ENCODE measurements at places on chromosomes 3 and 15.
A peak's percentile ranks its signal among the peaks of the same experiment; 100 is the strongest.

- no peak for DNase-seq
Observed at GRCh38 chr3:53749448-53749847, 96.8 kb downstream of the CHDH start.

DNA sequence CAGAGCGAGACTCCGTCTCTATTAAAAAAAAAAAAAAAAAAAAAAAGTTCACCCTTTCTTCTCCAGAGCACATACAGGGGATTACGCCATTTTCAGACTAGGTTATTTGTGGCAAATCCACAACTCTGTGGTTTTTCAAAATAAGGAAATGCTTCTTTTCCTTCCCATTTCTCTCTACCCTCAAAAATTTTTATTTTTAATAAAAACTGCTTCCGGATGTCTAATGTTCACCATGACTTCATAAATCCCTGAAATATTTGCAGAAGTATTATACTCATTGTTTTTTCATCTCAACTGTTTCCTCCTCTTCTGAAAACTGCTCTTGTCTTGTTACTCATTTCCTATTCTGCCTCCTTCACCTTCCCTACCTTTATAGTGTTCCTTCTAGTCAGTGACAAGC is 45.0 kb upstream of the SLC12A8 start:
- no peak for DNase-seq

GRCh38 chr3:158775426-158776410 is 26.1 kb upstream of the MFSD1 start:
- DNase-seq = no peak

DNA sequence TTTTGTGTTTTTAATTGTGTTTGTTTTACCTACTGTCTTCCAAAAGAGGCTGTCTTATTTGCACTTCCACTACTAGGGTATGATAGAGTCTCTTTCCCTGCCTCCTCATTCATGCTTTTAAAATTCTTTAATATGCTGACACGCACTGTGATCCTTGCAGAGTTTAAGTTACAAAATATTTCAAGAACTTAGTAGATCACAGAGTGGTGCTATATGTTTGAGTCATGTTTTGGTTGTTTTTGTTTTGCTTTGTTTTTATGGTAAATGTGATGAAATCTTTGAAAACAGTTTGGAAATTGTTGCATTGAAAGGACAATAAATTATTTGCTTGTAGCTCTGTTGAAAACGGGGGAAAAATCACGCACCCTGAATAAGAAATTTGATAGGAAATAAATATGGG is 5.9 kb upstream of the ABHD10 start:
- no peak for DNase-seq

DNA sequence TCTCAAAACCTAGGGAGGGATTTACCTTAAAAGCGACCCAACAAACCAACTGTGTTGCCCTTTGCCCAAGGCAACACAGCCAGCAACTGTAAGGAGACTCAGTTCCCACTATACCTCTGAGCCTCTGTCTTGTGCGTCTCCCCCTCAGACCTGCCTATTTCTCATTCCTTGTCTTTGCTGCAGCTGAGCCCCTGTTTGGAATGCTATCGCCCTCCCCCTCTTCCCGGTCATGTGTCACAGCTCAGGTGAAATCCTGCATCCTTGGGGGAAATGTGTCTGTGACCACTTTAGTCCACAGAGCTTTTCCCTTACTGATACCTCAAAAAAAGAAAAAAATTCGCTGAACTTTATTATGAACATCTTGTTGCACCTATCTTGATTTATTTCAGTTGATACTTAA is 52.0 kb upstream of the LRIG1 start:
- DNase-seq = no peak

- no peak for DNase-seq
Observed at GRCh38 chr15:57892181-57892580, 173.3 kb downstream of the ALDH1A2 start.

DNA sequence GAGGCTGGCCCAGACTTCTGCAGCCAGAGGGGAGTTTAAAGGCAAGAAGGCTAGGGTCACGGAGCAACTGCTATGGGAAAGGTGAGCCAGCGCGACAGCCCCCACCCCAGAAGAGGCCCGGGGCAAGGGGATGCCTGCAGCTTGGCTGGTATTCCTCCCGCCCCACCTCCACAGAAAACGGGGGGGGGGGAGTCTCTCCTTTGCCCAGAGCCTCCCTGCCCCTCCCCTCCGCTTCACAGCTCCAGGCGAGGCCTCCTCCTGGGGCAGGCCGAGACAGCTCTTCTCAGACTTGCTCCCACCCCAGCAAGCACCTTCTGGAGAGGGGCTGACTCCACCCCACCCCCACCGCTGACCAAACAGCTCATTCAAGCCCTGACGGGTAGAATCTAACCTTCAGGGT is 13.4 kb downstream of the ANP32A start:
- peak; percentile 58 for DNase-seq

DNA sequence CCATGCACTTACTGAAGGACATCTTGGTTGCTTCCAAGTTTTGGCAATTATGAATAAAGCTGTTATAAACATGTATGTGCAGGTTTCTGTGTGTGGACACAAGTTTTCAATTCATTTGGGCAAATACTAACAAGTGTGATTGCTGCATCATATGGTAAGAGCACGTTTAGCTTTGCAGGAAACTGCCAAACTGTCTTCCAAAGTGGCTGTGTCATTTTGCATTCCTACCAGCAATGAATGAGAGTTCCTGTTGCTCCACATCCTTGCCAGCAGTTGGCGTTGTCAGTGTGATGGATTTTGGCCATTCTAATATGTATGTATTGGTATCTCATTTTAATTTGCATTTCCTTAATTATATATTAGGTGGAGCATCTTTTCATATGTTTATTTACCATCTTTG is 280.1 kb downstream of the SV2B start:
- DNase-seq = no peak

DNA sequence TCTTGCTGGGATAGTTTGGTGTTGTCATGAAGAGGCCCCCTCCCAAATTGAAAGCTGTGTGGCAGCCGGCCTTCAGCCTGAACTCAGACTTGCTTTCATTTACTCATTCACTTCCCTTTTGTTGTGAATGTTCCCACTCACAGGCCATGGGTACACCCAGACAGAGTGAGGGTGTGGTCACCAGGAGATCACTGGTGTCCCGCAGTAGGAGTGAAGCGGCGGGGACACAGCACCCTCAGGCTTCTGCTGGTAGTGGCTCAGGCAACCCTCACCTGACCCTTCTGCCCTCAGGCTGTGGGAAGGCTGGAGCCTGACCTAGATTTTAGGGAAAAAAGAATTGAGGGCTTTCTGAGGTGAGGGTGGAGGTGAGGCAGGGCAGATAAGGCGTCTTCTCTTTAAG is 244.4 kb downstream of the SOX2 start:
- DNase-seq = no peak

DNA sequence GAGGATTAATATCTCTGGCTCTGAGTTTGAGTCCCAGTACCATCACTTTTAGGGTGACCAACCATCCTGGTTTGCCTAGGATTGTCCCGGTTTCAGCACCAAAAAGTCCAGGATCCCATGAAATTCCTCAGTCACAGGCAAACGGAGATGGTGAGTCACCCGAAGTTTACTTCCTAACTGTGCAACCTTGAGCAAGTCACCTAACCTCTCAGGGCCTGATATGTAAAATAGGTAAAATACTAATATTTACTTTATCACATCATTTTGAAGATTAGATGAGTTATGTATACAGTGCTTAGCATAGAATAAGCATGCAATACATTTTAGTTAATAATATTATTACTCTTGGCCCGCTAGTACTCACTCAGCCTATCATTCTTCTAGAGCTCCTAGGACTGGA is 91.1 kb upstream of the KCNMB2 start:
- no peak for DNase-seq

- DNase-seq = no peak
Observed at GRCh38 chr3:143203848-143204247, 84.3 kb downstream of the CHST2 start.

GRCh38 chr3:3633761-3634160 is 165.5 kb upstream of the LRRN1 start:
- no peak for DNase-seq

DNA sequence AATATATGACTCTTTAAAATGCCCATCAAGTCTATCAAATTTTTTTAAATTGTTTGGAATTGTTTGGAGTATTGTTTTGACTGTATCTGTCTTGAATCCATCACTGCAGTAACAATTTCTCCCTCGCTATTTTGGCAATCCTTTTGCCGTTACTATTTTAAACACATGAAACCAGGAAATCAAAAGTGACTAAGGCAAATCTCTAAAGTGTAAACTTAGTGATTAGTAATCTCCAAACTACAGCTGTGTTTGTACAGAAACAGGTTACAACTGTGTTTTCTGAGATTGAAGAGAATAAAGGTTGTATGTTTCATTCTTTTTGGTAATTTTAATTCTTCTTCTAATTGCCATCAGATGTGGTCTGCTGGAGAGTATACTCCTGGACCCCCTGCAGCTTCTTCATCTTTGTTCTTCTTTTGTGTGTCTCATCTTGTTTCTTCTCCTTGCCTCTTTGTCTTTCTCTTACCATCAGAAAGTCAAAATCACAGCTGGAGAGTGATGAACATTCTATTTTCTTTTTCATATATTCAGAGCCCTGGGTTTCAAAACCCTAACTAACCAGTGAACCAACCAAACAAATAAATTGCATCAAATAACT is 465.4 kb downstream of the RBMS3 start:
- no peak for DNase-seq

- no peak for DNase-seq
Observed at GRCh38 chr3:122893282-122893681, 98.4 kb downstream of the SLC49A4 start.

DNA sequence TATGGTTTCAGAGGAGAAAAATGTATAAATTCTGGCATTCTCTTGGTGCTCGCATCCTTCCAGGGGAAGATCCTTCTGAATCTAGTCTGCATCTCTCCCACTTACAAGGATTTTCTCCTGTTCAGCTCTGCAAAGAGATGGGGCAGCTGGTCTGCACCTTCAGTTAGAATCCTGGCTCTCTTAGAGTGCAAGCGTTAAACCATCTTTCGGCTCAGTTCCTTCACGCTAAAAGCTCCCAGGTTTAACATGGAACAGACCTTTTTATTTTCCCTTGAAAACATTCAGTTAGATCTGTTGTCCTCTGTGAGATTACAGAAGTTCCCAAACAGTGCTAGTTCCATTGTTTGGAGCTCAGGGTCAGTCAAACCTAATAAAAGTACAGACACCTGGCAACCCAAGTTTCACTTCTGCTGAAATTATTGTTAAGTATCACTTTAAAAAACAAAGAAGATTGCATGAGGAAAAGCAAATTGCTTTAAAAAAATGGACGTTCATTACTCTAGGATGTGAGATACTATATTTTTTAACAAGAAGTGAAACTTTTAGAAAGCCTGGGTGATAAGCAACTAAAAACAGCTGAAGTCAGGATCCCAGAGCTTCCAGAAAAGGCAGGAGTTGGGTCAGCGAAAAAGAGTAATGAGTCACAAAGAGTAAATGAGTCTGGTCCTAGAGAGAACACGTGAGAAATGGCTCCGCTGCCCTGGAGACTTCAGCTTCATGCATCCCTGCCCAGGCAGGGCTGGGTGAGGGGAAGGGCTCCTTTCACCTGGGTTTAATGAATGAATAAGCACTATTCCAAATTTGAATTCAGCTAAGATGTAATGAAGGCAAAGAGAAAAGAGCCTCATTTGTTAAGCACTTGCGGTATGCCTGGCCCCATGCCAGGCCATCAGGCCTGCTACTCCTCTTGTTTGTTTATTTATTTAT is 63.3 kb downstream of the ABTB1 start:
- no peak for DNase-seq

DNA sequence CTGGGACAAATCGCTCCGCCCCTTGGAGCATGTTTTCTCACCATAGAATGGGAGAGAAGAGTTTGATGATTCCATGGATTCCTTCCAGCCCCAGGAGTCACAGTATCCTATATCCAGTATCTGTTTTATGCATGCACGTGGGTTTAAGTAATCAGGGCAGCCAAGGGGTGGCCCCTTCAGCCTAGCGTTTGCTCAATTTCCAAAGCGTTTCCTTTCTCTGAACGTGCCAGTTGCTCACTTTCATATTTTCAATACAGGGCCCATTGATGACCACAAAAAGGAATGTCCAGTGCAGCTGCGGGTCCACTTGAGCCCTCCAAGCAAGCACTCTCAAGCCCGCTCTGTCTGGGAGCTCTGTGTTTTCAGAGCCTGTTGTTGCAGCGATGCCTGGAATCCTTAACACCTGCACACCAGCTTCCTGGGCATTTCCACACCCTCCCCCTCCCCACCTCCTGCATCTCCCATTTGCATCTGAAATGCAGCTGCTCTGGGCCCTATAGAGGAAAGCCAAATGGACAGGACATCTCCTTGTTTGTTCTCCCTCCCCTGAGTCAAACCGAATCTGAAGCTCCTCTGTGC is 164.3 kb upstream of the LPP start:
- DNase-seq = no peak

DNA sequence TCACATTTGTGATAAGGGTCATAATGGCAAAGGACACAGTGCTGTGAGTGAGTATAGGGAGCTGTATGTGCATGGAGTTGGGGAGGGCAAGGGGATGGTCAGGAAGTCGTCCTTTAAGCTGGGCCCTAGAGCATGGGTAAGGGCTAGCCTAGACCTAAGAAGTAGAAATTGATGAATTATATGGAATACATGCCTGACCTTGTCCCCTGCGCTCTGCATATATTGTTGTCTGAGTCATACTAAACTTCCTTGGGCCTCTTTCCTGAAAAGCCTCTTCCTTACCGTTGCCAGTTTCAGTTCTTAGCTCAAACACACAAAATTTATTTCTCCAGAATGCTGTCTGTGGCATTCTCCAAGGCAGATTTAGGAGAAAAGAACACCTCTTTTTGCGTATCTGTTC is 4.6 kb downstream of the SNRK start:
- DNase-seq = no peak

DNA sequence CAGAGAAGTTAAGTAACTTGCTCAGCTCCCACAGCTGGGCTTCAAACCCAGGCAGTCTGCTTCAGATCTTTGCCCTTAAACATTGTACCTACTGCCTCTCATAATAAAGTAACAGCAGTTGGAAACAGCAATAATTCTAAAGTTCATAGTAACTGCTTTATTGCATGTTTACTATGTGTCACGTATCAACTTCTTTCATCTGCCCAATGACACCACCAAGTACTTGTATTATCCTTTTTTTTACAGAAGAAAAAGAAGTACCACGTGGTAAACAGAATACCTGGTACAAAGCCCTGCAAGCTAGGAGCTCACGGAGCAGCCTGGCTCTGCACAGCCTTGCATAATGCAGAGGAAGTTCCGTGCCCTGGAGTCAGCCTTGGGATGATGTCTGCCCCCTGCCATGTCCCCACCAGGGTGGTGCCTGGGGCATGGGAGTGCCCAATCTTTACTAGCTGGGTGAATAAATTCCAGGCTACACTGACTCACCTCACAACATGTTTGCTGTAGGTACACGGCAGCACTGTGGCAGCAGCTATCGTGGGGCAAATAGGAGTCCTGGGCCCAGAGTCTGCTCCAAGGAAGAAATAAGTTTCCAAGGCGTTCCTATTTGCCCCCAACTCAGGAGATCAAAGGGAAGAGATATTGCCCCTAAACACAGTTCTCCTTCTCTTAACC is 77.2 kb downstream of the LDHAL6B start:
- DNase-seq = no peak

DNA sequence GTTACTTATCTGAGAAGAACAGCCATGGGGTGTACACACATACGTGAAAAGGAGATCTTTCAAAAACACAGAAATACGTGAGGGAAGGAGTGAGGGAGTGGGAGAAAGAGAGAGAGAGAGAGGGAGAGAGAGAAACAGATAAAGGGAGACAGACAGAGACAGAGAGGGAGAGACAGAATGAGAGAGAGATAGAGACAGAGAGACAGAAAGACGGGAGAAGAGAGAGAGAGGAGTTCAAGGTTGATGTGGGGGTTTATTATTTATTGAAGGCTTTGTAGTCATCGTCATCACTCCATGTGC is 64.0 kb downstream of the CHST2 start:
- DNase-seq = no peak

GRCh38 chr15:29518442-29518841 is 248.8 kb upstream of the NSMCE3 start:
- no peak for DNase-seq

- no peak for DNase-seq
Observed at GRCh38 chr15:93831641-93832040, 399.7 kb upstream of the MCTP2 start.
